ENCODE measurements at places on chromosomes 2 and 18.

DNA sequence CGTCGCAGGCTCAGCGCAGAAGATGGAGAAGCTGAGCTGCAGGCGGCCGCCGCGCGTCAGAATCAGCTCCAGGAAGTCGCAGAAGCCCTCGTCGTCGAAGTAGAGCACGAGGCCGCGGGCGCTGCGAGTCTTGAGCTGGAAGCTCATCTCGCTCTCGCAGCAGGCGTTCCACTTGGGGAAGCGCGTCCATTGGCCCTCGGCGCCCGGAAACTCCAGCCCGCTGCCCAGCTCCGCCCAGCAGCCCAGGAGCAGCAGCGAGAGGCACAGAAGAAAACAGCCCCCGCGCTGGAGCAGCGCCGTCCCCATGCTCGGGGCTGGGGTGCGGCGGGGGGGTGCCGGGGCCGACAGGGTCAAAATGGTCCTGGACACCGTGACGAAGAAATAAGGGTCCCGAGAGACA, 4.0 kb downstream of the NRXN1 start:
- DNase-seq: no peak

DNA sequence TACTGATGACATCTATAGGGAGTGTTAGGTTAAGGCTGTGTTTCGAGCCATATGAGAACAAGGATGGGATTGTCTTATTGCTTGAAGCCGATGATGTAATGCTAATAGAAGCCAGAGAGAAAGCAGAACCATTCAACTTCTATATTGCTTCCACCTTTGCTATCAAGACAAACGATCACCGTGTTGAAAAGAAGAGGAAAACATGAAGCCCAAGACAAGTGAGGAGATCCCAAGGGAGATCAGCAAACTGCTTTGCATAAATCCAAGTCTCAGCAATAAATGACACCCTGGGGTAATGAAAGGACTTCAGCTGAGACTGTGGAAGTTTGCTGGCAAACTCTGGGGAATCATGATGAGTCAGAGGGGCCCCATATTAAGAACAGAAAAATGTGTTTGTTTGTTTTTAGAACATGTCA, 206.2 kb downstream of the NCKAP5 start:
- no peak for DNase-seq

DNA sequence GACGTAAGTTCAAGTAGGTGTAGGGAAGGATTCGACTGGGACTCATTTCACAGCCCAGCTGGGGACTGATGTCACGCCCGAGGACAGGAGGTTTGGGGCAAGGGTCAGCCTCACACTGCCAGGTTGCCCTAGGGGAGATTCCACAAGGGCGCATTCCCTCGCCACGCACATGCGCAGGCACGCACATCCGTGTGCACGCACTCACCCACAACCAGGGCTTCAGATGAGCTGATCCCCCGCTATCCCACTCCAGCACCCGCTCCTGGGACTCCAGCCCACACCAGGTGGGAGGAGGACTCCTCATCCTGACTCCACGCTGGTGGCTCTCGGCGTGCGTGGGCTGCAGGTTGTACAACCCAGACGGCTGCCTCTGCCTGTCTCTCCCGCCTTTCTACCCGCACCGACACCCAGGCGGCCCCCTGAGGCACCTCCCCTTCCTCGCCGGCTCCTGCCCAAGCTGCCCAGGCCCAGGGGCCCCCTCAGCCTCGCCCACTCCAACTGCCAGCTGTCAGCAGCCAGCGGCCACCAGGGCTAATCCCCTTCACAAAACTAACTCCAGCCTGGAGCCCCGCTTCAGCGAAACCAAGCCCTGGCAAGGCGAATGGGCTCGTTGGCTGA, 47.8 kb upstream of the FOSL2 start:
- DNase-seq: no peak

- DNase-seq: no peak
Observed at GRCh38 chr18:26556573-26556972, 8.2 kb upstream of the KCTD1 start.

GRCh38 chr2:138276339-138276738, 225.2 kb upstream of the SPOPL start:
- no peak for DNase-seq

GRCh38 chr18:9401176-9401575, 66.6 kb downstream of the TWSG1 start:
- DNase-seq: no peak

DNA sequence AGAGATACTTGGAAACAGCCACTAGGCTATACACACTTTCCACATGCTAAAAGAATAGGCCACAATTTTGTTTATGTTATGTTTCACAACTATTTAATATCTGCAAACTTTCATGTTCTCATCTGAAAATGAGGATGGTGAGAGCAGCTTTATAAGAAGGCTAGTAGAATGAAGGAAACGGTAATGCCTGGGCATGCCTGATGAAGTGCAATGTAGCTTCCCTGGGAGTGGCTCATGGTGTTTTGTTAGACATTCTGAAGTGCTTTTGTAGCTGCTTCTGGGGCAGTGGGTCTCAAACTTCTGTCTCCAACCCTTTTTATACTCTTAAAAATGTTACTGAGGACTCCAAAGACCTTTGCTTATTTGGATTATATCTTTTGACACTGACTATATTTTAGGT, 193.3 kb upstream of the VWC2L start:
- no peak for DNase-seq

DNA sequence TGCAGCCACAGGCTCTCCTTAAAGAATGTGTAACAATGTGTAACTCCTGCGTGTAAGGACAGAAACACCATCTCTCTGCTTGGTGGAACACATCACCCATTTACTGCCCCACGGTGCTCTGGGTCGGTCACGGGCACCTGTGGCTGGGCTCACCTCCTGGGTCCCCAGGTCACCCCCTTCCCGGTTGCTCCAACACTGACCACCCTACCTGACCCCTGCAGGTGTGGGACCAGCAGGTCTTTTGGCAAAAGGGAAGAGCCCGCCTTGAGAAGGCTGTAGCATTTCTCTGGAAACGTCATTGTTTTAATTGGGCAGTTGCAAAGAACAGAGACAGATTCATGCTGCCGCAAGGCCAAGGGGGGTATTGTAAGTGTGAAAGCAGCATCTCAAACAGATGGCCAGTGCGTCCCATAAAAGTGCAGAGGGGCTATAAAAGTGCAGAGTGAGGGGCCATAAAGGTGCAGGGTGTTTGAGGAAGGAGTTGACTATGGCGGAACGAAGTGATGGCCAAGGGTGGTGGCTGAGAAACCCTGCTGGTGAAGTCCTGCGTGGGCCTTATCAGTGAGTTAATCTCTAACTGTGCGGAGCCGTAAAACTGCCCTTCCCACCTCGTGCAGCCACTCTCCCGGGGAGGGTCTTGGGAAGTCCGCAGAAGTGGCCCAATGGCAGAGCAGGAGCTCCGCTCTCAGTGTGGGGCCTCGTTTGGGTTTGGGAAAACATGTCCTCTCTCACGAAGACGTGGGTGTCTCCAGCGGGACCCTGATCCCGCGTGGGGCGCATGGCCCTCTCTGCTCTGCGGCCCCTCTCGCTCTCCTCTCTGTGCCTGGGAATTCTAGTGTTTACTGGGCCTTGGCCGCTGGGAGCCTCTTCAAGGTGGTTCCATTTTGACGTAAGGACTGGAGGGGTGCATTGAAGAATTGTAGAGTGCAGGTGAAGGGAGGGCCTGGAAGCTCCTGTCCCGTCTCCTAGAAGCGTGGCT, 13.7 kb upstream of the NEU4 start:
- DNase-seq: no peak

- DNase-seq: no peak
Observed at GRCh38 chr2:56671973-56672569, 488.3 kb downstream of the CCDC85A start.

- DNase-seq: no peak
Observed at GRCh38 chr2:172811027-172811426, 75.4 kb downstream of the RAPGEF4 start.

DNA sequence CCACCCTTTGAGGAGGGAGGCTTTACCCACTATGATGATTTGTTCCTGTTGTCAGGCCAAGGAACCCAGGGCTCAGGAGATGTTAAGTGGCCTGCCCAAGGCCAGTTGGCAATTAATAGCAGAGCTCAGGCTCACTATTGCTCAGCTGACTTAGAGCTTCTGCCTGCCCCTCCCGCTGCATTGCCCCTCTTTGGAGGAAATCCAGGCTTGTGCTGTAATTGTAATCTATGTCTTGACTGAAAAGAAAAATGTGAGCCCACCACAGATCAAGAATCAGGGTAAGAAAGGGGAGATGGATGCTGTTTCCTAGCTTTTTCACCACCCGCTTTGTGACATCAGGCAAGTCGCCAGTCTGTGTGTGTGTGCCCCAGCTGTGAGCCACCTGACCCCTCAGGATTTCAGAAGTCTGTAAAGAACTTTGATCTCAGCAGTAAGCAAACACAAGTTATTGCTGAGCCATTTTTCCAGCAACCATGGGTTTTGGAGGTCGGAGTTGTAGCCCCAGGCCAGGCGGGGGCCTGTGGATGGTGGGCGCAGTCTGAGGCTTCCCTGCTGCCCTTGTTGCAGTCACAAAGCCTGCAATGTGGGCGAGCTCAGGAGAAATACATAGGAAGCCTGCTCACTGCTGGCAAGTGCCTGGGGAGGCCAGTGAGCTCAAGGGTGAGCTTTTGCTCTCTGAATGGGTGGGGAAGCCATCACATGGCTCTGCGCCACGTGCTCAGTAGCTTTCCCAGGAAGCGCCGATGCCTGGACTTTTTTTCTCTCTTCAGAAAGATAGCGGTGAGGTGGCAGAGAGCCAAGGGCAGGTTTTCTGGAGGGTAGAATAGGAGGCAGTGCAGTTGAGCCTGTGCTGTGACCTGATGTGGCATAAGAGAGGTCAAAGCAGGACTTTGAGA, 6.1 kb downstream of the CABLES1 start:
- DNase-seq: no peak

DNA sequence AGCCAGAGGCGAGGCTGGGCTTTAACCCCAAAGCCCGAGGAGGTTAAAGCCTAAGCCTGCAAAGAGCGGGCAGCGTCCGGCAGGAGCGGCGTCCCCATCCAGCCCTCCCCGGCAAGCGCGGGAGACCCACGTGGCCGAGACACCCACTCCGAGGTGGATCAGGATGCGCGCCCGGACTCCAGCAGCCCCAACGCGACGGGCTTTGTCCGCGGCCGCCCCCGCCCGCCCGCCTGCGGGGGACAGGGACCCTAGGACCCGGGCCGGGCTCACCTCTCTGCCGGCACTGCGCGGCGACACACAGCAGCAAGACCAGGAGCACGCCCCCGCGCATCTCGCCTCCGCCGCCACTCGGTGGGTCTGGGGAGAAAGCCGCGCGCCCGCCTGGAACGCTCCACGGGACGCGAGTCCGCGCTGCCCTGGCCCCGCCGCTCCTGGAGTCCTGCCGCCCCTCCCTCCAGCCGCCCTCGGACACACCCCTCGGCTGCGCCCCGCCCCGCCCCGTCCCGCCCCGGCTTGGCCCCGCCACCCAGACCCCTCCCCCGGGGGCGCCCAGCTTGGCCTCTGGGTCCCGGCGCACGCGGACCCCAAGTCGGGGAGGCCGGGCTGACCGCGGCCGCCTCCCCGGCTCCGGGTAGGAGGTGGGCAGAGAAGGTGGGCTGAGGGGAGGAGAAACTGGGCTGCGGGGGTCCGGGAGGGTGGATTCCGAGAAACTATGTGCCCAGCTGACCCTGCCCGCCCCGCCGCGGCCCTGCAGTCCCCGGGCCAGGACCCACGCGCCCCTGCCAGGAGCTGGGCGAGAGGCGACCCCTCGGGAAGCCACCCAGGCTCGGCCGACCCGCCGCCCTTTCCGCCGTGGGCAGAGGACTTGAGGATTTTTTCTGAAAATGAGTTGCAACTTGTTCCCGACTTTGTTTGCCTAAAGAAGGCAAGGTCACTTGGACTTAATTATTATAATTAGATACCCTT, at the start of gene LAMA1:
Gene LAMA1, minus strand, starts transcription at position 408 of the 966 bp plus-strand sequence. Its CDS starts 77 bp downstream, at position 331.
- no peak for DNase-seq

GRCh38 chr2:201401815-201402214, 44.7 kb upstream of the FLACC1 start:
- DNase-seq: no peak

- no peak for DNase-seq
Observed at GRCh38 chr2:124542932-124543640, 518.0 kb downstream of the CNTNAP5 start.

DNA sequence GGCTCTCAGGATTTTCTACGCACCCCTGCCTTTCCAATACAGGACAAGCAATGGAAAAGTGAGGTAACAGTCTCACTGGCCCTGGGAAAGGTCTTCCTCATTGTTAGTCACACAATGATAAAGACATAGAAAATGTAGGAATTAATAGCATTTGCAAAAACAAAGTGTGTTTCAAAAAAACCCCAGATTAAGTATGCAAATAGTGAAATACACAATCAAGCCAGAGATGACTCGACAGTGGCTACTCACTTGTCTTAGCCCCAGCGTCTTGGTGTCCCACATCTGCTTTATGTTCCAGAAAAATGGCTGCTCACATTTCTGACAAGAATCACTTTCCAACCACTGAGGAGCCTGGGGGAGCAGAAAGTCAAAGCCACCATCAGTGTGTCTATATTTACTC, 47.0 kb upstream of the AP1S3 start:
- DNase-seq: no peak

DNA sequence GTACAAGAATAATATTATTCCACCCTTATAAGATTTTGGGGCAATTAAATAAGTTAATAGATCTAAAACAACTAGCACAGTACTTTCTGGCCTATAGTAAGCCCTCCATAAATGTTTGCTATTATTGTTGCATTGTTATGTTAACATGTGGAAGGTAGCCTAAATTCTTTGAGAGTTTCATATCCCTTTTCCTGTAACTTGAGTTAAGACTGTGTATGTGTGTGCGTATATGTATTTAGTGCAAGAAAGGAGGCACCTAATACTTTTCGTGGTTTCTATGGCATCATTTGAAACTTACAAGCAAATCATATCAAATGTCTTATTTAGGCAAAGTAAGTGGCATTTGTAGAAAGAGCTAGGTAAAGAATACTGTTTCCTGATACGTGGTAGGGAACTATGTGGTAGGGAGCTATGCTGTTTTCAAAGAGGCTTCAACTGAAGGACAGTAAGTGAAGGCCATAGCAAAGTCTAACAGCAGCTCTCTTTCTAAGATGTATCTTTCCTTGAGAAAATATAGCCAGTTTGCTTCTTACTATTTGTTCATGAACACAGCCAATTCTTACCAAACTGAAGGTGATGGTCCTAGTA, 36.8 kb upstream of the C2orf74 start:
- DNase-seq: no peak

GRCh38 chr2:149739883-149740265, 152.3 kb upstream of the MMADHC start:
- DNase-seq: no peak

DNA sequence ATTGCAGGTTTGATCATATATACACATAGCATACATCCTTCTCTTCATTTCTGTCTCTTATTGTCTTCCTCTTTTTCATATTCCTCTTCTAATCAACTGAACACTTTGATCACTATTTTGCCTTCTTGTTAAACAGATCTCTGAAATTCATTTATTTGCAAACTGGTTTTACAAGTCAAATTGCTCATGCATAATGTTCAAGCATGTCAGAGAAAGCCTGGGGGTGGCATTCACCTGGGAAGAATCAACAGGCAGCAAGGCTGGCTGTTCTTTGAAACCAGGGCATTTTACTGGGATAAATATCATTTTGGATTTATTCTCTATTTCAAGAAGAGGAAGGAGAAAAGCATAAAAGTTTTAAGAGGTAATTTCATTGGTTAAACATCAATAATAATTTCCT, 66.9 kb upstream of the LRATD1 start:
- DNase-seq: no peak

GRCh38 chr2:37843556-37843955, 81.5 kb upstream of the RMDN2 start:
- DNase-seq: no peak

Data from glomerular endothelial cell (primary cell).